ENCODE measurements at places on chromosomes 3 and 15. TPM values are rescaled to one million over a fixed set of nuclear protein-coding genes. Genes with fewer than 3 reads are reported as not detected.

DNA sequence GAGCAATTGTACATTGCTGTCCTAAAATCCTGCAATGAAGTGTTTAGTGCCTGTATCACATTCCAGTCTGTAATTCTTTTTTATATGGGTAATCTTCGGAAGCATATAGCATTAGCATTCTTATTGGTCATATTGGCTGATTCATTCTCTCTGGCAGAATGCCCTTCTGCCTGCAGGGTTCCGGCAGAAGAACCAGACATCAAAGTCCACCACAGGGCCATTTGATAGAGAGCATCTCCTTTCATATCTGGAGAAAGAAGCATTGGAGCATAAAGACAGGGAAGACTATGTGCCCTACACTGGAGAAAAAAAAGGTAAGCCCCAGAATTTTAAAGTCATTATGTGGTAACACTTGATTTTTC is 39.6 kb downstream of the TMOD3 start:
- DNase-seq, result no peak

DNA sequence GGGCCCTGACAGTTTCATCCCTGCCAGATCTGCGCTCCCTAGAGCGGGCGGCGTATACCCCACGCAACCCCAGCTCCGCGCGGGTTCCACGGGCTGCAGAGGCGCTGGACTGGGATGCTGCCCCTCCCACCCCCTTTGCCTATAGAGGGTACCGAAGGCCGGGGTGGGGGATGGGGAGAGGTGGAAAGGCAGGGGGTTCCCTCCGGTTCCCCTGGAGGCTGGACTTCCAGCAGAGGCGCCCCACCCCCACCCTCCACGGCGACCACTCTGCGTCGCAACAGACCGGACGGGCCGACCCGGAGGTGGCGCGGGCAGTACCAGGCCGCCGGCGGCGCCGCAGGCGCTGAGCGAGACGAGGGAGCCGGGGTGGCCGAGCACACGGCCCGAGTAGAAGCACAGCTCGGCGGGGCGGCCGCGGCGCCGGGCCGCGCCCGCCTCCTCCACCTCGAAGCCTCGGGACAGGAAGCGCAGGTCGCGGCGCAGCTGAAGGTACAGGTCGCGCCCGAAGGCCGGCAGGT is 995 bp downstream of the ADAMTS17 start:
- no peak for DNase-seq

GRCh38 chr3:11226042-11226370 is 46.2 kb upstream of the ATG7 start:
- DNase-seq, result no peak

- no peak for DNase-seq
These were observed 91.5 kb upstream of the GOLIM4 start for GRCh38 chr3:168187233-168187632.

GRCh38 chr3:65070968-65071367 is 383.2 kb upstream of the ADAMTS9 start:
- DNase-seq, result no peak

GRCh38 chr15:70035051-70035718 is 62.5 kb downstream of the TLE3 start:
- DNase-seq, result no peak

DNA sequence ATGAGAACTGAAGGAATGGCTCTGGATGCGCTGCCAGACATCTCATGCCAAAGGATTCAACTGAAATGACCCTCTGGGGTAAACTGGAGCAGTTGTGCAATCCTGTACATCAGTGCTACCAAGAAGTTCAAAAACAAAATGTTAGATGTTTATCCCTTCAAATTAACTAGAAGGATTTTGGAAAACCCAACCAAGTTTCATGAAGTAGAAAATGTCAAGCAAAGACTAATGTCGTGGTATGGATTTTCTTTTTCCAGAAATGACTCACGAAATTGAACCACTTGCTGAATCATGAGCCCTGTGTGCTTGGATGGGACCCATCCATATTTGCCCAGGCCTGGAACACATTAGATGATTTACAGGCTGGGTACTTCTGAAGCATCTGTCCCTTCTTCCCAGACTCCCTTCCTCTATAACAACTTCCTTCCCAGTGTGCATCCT is 101.6 kb downstream of the LRTM1 start:
- DNase-seq, result no peak

DNA sequence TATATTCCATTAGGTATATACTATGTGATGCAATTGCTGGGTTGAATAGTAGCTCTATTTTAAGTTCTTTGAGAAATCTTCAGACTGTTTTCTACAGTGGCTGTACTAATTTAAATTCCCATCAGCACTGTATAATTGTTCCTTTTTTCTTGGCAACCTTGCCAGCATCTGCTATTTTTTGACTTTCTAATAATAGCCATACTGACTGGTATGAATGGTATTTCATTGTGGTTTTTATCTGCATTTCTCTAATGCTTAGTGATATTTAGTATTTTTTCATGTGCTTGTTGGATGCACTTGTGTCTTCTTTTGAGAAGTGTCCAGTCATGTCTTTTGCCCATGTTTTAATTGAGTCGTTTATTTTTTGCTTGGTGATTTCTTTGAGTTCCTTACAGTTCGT is 145.1 kb upstream of the PLSCR5 start:
- DNase-seq, result no peak

- DNase-seq, result no peak
These were observed 616.0 kb upstream of the TBL1XR1 start for GRCh38 chr3:177813322-177813721.

DNA sequence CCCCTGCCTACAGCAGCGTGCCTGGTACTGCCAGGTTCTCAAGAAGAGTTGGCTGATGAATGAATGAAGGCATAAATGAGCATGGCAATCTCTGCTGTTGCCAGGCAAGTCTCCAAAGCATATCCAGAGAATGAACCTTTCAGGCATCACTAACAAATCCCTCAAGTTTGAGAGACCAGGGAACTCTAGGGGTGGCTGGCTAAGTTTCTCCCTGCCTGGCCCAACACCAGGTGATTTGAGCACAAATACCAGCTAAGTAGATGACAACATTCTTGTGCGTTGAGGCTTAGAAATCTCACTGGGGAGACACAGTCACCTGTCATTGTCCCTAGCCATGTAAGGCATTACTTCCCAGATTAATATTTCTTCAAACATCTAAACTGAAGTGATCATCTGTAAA is 81.4 kb upstream of the PTX3 start:
- DNase-seq, result no peak

DNA sequence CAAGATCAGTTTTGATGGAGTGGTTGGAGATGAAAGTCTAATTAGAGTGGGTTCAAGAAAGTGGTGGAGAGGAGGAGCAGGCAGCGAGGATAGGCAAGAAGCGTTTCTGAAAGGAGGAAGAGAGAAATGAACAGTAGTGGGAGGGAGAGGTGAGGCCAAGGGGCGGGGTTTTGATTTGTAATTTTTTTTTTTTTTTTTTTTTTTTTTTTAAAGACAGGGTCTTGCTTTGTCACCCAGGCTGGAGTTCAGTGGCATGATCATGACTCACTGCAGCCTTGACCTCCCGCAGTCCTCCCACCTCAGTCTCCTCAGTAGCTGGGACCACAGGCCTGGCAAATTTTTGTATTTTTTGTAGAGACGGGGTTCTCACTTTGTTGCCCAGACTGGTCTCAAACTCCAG is 36.6 kb downstream of the MRAS start:
- DNase-seq, result no peak

REC114 gene
- total RNA-seq, result not detected

PRRT3 gene
- 41.0 TPM for total RNA-seq

SIDT1 gene
- total RNA-seq, result 44.7 TPM

BNC1 gene
- not detected for total RNA-seq

SLC22A13 gene
- total RNA-seq, result 6.6 TPM

GASK1A gene
- total RNA-seq, result 22.2 TPM

MCF2L2 gene
- total RNA-seq, result 122 TPM

SPTSSB gene
- total RNA-seq, result 37.1 TPM

STAB1 gene
- total RNA-seq, result 61.7 TPM

SCN11A gene
- 0.46 TPM for total RNA-seq

Data from dorsolateral prefrontal cortex (tissue), 122 donors.